ENCODE measurements at places on chromosomes 3 and 15.

DNA sequence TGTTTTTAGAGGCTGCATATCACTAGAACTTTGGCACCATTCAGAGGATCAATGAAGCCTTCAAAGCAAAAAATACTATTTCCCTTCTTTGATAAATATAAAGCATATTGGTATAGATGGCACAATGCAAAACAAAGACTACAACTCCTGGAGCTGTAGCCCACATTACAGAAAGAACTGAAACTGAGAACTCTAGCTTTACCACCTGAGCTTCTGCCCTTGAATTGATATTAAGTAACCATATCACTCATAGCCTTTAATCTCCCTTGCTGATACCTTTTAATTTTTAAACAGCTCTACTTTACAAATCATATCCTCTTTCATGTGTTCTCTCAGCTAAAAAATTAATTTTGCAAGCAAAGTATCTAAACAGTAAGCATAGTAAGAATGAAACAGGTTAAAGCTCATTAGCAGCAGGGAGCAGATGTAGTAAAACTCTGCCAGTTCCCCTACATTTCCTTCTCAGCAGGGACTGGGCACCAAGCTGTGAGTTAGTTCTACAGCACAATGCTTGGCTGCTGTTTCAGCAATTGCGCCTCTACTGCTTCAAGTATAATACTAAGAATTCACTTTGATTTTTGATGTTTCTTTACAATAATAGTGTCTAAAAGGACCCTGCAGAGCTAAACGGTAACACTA, 97.9 kb upstream of the NANOGP8 start:
- DNase-seq, result no peak

- DNase-seq, result no peak
Observed at GRCh38 chr3:148459931-148460513, 237.7 kb upstream of the AGTR1 start.

- DNase-seq, result no peak
Observed at GRCh38 chr3:45630325-45630724, 35.8 kb downstream of the LIMD1 start.

GRCh38 chr15:34179234-34179633, 30.7 kb downstream of the KATNBL1 start:
- no peak for DNase-seq

Measured in activated CD8-positive, alpha-beta memory T cell treated with anti-CD3 and anti-CD28 coated beads for 4 hours (primary cell).